ENCODE measurements at places on chromosomes 4 and X.

GRCh38 chr4:147041376-147041775 is 95.7 kb upstream of the TTC29 start:
- no peak for DNase-seq

- no peak for DNase-seq
Measured at GRCh38 chr4:158997660-158998349, 105.1 kb upstream of the RAPGEF2 start.

GRCh38 chrX:85375333-85375738 is 4.1 kb downstream of the POF1B start:
- DNase-seq = peak; percentile 43

GRCh38 chrX:13952581-13952980 is 77.1 kb downstream of the GEMIN8 start:
- no peak for DNase-seq

GRCh38 chr4:148327683-148328082 is 114.5 kb downstream of the NR3C2 start:
- no peak for DNase-seq

- no peak for DNase-seq
Measured at GRCh38 chr4:54687887-54688841, 30.4 kb downstream of the KIT start.

DNA sequence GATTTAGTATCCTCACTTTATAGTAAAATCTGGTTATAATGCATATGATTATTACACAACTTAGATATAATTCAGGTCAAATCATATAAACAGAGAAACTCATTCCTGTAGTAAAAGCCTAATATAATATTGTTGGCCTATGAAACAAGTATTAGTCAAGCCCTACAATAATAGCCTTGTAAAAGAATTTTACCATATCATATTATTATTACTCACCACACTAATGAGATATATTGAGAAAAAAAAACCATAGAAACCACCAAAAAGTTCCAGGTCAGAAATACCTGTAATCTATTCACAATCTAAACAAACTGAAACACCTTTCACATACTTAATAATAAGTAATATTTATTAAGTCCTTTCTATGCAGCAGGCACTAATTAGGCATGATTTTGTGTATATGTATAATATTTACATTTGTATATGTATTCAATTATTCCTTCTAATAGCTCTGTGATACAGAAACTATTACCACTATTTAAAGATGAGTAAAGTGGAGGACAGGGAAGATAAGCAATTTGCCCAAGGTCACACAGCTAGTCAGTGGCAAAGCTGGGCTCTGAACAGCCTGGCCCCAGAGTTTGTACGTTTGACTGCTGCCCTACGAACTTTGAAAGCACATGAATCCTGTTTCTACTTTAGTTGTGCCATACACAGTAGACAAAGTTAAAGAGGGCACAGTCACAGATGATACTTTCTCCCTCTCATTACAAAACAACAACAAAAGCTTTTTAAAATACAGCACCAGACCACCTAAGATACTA is 9.0 kb downstream of the ZNF827 start:
- DNase-seq = no peak

All from SW480 (cell line).